ENCODE measurements at places on chromosomes 1 and 21.

GRCh38 chr1:215262106-215262505 is 179.6 kb downstream of the KCNK2 start:
- no peak for DNase-seq

DNA sequence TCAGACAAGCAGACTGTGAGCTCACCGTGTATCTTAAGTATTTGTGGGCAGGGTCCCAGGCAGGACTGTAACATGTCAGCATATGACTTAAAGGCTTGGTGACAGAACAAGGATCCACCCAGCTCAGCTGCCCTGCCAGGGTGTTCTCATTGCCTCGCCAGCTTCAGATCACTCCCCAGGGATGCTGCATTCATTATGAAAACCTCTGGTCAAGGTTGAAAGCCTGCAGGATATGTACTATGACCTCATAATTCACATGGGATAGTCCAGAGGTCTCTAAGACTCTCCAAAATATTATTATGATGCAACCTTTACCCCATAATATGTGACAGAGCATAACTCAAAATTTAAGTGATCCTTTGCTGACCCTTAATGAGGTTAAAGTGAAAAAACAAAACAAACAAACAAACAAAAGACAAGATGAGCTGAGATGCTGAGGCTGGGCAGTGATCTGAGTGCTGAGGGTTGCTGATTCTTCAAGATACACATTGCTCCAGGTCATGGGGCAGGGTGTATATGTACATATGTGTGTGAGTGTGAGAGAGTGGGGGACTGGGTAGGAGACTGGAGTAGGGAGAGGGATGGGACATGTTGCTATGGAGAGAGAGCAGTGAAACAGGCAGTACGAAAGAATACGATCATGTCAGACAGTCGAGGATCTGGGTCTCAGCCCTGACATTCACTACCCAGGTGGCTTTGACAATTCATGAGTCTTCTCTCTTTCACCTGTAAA is 98.8 kb upstream of the DUSP10 start:
- peak; percentile 49 for DNase-seq

DNA sequence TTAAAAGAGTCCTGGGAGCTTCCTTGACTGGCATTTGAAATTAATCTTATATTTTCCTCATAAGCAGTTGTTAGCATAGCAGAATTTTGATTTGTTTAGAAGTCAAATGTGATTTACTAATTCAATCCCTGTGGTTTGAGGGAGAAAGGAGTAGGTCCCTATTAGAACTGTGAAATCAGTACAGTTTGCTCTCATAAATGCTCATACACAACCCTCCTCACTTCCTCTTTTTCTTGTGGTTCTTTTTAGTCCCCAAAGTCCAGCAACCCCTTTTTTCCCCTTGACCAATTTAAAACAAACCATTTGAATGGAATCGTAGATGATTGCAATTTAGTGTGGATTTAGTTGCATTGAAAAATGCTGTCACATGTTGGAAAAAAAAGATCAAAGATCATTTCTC is 9.2 kb upstream of the IFI44 start:
- no peak for DNase-seq

- no peak for DNase-seq
These were observed 136.2 kb downstream of the ZC3H11B start for GRCh38 chr1:219476716-219477115.

DNA sequence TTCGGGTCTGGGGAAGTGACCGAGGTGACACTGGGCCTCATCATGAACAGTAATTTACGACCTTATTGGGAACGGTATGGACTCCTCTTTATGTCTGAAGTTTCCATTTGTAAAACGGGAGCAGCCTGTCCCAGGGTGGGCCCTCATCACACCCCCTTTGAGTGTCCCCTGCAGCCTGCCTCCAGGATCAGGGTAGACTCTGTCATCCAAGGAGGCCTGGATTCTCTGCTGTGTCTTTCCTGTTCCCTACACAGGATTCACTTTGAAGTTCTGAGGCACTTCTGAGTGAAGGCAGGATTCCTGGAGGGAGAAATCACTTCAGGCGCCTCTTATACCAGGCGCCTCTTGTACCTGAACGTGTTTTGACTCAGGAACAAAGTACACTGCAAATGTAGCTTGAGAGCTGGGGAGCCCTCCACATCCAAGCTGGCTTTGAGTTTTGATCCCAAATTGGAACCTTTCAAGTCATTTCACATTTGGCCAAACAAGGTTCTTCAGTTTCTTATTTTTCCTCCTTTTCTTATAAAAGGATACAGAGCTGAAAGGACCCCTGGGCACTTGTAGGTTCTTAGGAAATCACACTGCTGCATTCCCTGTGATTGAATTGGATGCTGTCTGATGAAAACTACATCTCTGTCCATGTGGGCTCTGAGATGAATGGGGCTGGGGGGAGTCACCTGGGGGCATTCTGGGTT is 106.0 kb downstream of the SUSD4 start:
- no peak for DNase-seq

DNA sequence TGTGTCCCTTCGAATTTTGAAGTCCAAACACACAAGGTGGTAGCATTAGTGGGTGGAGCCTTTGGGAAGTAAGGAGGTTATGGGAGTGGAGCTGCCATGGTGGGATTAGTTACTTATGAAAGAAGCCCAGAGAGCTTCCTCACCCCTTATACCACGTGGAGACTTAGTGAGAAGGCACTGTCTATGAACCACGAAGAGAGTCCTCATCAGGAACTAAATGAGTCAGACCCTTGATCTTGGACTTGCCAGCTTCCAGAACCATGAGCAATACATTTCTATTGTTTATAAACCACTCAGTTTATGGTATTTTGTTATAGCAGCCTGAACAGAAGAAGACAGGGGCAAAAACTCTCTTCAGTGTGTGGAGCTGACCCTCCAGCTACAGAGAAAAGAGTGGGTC is 259.3 kb upstream of the AJAP1 start:
- peak; percentile 41 for DNase-seq

DNA sequence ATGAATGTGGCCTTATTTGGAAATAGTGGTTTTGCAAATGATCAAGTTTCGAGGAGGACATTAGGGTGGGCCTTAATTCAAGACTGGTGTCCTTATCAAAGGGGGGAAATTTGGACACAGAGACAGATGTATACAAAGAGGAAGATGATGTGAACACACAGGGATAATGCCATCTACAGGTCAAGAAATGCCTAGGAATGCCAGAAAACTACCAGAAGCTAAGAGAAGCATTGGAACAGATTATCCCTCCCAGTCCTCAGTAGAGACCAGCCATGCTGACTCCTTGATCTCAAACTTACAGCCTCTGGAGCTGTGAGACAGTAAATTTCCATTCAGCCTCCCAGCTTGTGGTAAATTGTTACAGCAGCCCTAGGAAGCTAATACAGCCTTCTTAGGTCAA is 151.4 kb downstream of the PTGER3 start:
- no peak for DNase-seq

DNA sequence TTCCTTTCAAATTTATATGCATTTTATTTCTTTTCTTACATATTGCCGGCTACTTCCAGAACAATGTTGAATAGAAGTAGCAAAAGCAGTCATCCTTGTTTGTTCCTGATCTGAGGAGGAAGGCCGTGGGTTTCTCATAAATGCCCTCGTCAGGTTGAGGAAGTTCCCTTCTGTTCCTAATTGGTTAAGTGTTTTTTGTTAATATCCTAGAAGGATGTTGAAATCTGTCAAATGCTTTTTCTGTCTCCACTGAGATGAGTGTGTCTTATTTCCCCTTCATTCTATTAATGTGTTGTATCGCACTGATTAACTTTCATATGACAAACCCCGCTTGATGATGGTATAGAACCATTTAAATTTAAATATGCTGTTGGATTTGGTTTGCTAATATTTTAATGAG is 15.4 kb downstream of the TTLL10 start:
- no peak for DNase-seq

DNA sequence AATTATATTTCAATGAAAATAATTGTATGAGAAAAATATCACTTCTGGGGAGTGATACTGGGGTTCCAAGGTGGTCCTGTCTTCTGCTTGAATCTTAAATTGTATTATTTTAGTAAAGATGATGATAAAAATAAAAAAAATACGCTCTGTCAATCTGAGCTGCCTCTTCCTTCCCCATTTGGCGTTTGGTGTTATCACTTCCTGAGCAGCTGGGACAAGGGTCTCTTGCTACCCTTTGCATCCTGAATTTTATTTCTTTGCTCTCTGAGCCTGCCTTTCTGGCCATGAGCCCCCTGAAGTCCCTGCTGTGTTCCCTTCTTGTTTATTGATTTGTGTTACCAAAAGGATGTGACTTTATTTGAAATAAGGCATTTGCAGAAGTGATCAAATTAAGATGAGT is 111.0 kb downstream of the KCNJ6 start:
- no peak for DNase-seq

DNA sequence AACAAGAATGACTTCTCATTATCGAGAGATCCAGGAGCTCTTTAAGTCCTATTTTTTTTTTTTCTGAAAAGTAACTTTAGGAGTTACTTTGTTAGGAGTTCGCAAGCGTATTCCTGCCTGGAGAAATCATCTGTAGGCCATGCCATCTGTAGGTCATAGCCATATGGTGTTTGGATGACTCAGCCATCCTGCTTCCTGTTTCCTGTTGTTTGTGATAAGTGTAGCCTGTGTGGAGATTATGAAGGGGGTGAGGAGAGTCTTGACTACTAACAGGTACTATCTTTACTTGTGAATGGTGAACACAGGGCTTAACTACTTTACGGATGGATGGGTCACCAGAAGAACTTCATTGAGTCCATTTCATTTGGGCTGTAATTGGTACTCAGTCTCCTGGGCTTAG is 327.2 kb downstream of the PTPRU start:
- DNase-seq: no peak

DNA sequence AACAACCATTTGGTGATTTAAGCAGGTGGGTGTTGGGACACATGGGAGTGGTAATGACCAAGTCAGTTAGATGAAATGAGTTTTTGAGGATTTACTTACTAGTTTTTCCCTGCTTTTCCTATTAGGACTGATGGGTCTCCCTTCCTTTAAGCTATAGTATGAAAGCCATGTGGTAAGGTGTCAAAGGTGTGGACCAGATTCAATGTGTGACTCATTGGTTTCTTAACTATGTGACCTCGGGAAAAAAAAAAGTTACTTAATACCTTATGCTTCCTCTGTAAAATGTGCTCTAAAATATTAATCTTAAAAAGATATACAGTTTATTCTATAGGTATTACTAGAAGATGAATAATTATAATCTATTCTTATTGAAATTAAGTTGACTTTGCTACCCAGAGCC is 93.7 kb downstream of the DUSP10 start:
- no peak for DNase-seq

GRCh38 chr1:232186931-232187330 is 443.0 kb downstream of the SIPA1L2 start:
- DNase-seq: peak; percentile 81

DNA sequence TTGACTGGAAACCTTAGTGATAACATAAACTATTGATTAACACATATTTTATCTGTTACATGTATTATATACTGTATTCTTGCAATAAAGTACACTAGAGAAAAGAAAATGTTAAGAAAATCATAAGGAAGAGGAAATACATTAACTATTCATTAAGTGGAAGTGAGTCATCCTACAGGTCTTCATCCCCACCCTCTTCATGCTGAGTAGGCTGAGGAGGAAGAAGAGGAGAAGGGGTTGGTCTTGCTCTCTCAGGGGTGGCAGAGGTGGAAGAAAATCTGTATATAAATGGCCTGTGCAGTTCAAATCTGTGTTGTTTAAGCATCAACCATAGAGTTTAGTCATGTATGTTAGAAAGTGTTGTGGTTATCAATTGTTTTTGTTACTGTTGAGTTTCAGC is 66.1 kb upstream of the CHODL start:
- DNase-seq: no peak

GRCh38 chr1:78839704-78840277 is 166.7 kb downstream of the ADGRL4 start:
- DNase-seq: peak; percentile 44

DNA sequence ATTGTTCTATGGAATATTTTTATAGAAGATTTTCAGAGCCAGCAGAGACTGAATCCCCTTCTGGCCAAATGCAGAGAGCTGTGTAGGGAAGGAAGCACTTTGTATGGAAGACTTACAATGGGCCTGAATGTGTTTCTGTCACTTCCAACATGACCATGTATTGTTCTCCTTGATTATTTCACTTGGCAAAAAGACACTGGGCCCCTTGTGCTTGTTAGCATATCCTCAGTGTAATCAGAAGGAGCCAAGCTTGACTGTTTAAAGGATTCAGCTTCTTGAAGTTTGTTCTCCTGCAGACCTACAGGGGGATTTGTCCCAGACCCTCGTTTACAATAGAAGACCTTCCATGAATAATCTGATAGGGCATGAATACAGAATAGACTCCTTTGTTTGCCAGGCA is 48.1 kb upstream of the UBE2U start:
- DNase-seq: no peak

DNA sequence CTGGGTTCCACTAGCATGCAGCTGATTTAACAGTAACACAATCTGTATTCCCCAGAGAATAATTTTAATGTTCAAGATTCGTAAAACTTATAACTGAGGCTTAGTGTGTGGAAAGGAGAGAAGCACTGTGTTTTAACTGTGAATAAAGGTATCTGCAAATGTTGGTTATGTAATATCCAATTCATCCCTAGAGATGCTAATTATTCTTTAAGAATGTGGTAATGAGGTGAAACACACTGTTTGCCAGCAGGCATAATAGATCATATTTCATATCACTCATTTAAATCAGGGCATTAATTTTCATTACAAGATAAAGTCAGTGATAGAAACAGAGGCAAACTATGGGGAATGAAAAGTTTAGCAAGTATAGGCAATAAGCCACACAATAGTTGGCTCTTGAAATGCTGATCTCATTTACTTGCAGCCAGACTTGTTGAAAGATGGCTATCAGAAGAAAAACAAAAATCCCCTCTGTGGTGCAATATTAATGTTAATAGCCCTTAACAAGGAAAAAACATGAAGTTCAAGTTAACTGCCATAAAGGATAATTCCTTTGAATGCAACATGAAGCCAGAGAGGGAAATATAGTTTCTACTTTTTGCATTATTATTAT is 33.4 kb downstream of the HMCN1 start:
- DNase-seq: no peak

DNA sequence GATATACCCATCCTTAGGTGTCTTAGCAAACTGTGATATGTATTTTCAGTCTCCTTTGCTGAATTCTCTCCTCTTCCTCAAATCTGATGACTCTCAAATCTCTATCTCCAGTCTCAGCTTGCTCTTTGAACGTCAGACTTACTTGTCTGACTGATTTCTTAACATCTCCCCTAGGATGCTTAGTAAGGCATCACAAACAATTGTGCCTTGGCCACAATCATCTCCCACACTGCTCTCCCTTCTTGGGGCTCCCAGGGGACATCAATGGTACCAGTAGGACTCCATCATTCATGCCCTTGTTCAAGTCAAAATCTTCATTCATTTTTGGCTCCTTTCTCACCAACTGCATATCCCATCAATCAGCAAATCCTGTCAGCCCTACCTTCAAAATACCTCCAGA is 42.0 kb downstream of the GNG12 start:
- no peak for DNase-seq

DNA sequence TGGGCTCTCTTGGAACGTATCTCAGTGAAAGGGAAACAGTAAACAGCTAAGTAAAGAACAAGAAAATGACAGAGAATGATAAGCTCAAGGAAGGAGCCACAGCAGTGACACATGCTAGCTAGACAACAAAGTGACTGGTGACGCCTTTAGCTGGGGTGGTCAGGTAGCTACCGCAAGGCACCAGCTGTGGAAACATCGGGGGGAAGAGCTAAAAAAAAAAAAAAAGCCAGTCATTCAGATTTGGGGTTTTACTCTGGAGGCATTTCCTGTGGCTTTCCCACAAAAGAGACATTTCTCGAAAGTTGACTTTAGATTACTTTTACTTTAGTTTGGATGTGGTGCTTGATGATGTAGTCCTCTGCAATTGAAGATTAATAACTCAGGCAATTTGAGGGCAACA is 2.1 kb downstream of the FHAD1 start:
- DNase-seq: peak; percentile 5

- peak; percentile 59 for DNase-seq
These were observed 1.4 kb downstream of the LRRC41 start for GRCh38 chr1:46301808-46302640.
